ENCODE measurements at places on chromosomes 7 and 10.

- no peak for DNase-seq
Observed at GRCh38 chr7:79182283-79182682, 271.2 kb downstream of the MAGI2 start.

DNA sequence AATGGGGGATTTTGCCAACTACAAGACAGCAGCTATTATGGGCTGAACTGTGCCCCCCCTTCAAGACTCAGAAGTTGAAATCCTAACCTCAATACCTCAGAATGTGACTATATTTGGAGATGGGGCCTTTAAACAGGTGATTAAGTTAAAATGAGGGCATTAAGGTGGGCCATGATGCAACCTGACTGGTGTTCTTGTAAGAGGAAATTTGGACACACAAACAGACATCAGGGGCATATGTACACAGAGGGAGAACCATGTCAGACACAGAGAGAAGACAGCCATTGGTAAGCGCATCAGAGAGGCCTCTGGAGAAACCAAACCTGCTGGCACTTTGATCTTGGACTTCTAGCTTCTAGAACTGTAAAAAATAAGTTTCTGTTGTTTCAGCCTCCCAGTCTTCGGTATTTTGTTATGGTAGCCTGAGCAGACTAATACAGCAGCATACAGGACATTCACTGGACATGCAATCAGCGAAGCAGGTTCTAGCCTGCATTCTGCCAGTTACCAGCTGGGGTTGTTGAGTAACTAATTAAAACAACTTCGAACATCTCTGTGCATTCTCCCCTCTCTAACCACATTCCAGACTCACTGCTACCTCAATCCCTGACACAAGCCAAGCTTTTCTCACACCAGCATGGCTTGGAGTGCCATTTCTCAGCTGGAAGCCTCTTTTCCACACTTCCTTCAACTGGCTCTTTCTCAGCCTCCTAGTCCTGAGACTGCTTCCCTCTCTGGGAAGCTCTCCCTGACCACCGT lies 141.4 kb downstream of the DOCK4 start:
- DNase-seq = no peak

- no peak for DNase-seq
Observed at GRCh38 chr7:49580000-49580399, 193.4 kb upstream of the VWC2 start.

DNA sequence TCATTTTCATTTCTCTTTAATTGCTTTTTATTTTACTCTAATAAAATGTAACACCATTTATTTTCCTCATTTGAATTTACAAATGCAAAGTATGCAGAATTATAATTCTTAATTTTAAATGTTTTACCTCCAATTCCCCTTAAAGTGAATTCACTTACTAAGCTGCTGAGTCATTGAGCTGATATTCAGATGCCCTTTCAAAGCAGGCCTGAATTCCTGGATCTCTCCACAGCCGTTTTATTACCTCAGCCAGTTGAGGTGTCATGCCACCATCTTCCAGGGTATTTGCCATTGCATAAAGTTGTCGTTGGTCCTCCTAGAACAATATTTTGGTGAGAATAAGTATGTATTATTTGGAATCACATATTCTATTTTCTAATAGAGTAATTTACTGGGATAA lies 33.2 kb downstream of the GNAT3 start:
- no peak for DNase-seq

DNA sequence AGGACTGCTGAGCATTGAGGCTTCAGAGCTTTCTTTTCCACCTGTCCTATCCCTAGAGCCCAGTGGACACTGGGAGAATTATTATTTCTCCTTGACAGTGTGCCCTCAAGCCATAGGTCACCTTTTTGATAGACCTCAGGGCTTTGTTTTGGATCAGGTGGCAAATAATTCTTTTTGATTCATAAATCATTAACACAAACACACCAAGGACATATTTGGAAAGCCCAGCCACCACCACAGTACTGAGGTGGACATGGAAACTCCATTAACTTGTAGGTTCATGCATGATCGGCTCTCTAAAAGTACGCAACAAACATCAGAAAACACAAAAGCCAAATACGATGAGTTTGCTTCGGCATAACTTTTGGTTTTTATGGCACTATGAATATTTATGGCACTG lies 17.8 kb upstream of the PLEKHS1 start:
- DNase-seq = no peak

- DNase-seq = no peak
Observed at GRCh38 chr7:131536361-131536849, 20.0 kb downstream of the PODXL start.

GRCh38 chr7:129829737-129830631 lies 122.8 kb downstream of the UBE2H start:
- peak; percentile 60 for DNase-seq

DNA sequence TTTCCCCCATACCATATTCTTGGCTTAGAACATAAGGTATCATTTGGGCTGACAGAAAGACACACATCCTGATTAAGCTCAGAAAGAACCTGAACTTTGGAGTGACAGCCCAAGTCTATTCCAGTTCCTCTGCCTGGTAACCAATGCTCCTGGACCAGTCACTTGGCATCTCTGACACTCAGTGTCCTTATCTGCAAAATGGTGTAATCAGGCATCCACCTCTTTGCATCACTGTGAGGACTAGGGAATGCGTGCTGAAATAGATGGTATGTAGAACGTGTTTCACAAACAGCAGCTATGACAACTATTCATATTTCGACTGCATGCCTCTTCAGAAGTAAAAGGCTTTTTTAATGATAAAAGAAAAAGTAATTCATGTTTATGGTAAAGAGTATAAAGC lies 26.2 kb upstream of the PIK3AP1 start:
- DNase-seq = no peak

DNA sequence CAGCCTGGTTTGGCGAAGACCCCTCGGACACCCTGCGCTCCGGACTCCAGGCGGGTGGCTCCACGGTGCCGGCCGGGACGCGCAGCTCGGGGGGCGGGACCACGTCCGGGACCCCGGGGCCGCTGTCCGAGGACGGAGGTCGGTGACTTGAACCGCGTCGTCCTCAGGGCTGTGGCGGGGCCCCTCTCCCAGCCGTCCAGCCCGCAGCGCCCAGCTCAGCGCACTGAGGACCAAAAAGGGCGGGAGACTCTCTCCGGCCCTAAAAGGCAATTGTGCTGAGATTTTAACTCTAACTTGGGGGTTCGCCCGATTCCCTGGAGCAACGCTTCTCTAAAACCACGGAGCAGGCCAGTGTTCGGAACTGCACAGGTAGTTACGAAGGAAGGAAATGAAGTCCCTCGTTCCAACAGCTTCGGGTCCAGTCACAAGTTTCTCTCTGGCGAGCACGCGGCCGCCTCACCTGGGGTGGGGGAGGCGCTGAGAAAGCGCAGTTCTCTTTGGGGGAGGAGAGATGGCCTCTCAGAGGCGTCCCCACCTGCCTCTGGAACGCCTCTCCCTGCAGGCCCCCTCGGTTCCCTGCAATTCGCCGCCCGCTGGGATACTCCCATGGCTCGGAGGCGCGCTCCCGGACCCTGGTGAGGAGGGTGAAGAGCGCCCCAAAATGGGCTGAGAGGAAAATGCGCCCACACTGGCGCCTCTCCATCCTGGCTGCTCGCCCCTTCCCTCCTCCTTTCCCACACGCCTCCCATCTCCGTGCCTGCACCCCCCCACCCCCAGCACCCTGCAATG lies 352.7 kb downstream of the DNAJB6 start:
- no peak for DNase-seq

DNA sequence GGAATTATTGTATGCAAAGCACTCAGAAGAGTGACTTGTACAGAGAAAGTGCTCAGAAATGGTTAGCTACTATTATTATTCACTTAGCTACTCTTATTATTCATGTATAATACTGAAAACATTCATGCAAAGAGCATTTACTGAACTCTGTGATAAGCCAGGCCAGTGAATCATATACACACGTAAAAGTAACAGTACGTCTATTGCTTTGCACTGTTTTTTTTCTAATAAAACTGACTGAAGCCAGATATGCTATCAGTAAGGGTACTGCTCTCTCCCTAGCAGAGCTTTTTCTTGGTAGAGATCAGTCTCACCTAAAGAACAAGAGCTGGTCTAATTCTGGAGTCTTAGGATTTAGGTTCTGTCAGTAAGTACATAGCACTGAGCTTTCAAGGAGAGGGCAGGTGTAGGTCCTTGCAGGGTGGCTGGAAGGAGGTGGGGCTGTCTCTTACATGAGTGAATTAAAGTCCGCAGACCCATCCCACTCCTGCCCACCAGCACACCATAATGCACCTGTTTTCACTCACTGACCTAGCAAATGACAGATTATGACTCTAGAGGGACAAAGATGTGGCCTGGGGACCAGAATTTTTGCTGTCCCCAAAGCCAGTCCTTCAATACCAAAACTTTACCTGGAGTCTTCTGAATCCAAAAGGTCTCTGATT lies 145.9 kb downstream of the ARID5B start:
- no peak for DNase-seq

DNA sequence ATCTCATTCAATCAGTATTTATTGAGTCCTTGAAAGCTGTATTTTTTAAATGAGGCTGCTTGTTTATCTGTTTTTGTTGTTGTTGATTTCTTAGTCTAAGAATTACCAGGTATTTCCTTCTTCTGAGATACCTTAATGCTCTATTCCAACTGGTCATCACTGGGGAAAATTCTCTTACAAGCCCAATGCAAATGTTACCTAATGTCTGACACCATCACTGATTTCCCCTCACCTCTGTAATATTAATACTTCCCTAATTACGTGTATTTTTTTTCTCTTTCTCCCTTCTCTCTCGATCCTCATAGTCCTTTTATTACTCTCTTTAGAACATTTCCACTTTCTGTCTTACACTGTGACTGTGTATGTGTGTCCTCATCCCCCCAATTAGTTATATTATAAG lies 13.9 kb downstream of the HDAC9 start:
- DNase-seq = no peak

GRCh38 chr7:123538897-123539296 lies 4.5 kb upstream of the IQUB start:
- no peak for DNase-seq

DNA sequence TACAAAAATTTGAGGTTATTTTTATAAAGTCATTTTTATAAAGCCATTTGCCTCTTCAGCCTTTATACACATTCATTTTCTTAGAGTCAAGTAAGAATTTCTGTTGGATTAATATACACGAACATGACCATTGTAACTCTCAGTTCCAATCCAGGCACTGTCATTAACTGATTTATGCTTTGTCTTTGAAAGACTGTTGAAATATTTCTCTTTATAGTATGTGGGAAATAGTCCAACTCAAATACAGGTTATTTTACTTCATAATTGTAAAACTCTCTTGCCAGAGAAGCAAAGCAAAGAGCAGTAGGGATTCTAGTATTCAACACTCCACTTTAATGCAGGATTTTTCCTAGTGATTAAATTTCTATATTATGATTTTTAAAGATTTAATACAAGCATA lies 36.5 kb upstream of the PAPSS2 start:
- no peak for DNase-seq

DNA sequence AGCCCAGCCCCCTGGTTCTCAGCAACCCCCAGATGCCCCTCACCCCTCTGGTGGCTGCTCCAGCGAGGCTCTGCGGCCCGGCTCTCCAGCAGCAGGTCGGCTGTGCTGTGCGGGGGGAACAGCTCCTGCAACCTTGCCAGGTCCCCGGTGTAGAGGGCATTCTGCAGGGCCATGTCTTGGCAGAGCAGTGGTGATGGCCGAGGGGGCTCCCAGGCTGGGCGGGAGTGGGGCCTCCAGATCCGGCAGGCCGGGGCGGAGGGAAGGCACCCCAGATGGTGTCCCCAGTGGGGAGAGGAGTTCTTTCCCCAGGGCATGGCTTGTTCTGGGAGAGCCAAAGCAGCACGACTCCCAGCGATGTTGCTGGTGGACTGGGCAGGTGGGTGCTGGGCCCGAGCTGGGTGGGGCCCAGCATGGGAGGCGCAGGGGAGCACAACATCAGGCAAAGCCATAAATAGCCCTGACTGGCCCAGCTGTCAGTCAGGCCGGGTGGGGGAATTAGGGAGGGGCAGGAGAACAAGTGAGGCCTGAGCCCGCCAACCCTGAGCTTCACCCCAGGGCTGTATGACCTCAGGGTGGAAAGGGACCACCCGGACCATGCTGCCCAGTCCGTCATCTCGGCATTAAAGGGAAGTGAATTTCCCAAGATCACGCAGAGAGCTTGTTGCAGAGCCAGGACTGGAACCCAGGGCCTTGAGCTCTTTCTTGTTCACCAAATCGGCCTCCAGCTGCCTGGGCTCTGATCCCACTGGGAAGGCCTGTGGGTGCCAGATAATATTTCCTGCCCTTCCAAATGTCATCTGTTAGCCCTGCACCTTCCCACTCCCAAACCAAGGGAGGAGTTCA lies 580 bp upstream of the ASB10 start:
- DNase-seq = no peak

DNA sequence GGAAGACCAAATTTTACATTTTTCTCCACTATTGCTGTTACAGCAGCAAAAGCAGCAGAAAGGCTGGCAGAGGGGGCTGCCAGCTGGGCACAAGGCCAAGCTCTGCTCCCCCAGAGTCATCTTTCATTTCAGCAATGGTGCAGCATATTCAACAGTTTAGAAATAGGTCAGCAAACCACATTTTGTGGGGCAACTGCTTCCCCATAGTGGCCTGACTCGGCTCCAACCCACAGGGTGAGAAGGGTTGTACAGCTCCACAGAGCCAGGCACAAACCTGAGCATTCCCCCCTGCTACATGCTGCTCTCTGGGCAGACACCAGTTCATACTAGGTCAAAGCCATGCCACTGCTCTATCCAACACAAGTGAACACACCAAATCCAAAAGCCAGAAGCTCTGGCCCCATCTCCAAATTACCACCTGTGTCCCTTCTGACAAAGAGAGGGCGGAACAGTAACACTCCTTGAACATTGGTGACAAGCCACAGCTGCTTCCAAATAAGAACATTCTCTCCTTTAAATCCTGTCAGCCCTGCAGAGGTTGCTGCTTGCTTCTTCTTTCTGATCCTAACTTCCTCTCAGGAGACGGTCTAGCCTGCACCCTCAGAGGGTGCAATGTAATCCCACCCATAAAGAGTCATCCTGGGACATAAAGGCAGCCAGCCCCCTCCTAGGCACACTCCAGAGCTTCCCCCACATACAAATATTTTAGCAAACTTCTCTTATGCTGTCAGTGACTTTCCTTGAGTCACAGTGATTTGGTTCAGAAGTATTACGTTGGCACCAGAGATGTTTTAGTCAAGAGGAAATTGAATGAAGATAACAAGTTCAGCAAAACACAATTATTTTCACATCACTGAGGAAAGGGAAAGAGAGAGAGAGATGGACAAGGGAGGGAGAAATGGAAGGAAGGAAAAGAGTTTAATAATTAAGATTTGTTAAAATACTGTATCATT lies 39.0 kb upstream of the SLIT1 start:
- DNase-seq = no peak

GRCh38 chr7:158842486-158842885 lies 13.2 kb upstream of the ESYT2 start:
- DNase-seq = no peak

- no peak for DNase-seq
Observed at GRCh38 chr10:23630376-23630775, 191.5 kb downstream of the OTUD1 start.

Measured in GM10248 (cell line).